ENCODE measurements at places on chromosomes 2 and 18. TPM values are rescaled to one million over a fixed set of nuclear protein-coding genes. Genes with fewer than 3 reads are reported as not detected.
A peak's percentile ranks its signal among the peaks of the same experiment; 100 is the strongest.

GRCh38 chr2:51624995-51625394, 593.1 kb upstream of the NRXN1 start:
- no peak for DNase-seq

The FTCDNL1 gene
- total RNA-seq = 0.85 TPM

The GCG gene
- total RNA-seq = not detected

DNA sequence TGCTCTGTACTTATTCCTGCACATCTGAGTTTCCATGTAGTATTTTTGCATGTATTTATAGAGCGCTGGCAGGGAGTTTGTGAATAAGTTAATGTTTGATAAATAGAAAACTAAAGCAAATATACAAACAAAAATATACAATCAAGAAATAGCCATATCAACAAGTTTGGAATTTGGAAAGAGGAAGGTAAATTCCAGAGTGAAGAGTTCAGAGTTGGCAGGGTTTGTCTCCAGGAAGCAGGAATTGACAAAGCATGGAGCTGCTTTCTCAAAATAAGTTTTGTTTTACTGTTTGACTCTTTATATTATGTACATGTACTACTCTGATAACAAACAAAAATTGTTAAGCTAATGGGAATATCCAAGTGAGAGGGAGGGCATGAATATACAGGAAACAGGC, 80.3 kb downstream of the SPOPL start:
- no peak for DNase-seq

GRCh38 chr2:193523662-193524061, 1328.9 kb upstream of the TMEFF2 start:
- DNase-seq = no peak

The NEU4 gene
- total RNA-seq = 0.21 TPM

The MROH2A gene
- total RNA-seq = 0.32 TPM

DNA sequence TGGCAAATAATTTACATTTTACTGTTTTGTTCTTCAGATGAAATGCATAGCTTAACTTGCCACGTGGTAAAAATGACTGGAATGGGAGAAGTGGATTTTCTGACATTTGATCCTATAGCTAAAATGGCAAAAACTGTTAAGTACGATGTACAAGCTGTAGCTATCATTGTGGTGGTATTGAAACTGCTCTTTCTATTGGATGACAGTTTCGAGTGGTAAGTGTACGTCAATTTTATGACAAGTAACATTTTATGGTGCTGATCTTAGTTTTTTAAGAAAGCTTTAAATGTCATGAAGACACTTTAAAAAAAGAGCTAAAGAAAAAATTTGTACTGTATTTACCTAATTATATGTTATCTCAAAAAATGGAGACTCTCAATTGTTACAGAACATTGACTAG, 40.8 kb upstream of the GRHL1 start:
- DNase-seq = no peak

The SULT1C4 gene
- 31.9 TPM for total RNA-seq

DNA sequence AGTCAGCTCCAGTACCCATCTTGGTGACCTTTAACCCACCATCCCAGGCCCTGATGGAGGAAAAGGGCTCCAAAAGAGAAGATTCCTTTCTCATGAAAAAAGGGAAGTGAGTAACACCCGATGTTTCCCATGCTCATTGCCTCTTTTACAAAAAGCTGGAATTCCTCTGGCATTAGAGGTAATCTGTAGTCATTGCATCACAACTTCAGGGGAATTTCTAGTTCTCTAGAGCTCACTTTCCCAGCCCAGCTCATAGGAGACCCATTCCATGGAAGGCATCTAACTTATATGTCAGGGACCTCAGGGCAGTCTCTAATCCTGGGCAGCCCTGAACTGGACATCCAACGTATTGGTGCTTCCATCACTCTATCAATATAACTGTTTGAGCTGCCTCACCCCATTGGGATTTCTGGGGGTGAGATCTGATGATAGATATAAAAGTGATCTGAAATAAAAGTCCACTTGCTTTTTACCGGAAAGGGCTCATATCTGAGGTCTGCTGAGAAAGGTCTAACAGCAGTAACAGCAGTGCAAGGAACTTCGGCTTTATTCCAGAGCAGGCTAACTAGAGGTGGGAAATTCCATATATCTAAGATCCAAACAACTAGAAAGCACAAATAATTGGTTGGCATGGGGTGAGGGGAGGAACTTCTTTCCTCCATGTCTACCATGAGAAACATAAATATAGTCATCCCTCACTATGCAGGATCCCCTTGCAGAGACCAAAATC, 106.1 kb downstream of the ETAA1 start:
- DNase-seq = no peak

DNA sequence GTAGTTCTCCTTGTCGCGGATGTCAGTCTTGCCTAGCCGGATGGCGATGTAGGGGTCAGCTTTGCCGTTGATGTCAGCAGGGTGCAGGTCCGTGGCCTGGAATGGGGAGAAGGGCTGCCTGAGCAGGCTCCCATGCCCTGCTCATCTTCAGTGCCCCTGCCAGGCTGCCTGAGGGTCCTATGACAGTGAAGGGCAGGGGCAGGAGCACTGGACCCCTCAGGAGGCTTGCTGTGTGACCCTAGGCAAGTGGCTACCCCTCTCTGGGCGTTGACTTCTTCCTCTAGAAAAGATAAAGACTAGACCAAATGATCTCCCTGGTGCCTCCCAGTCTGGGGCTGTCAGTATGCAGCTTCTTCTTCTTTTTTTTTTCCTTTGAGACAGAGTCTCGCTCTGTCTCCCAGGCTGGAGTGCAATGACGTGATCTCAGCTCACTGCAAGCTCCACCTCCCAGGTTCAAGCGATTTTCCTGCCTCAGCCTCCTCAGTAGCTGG, 11.9 kb downstream of the OTOF start:
- DNase-seq = no peak

The ANKRD53 gene
- total RNA-seq = 1.8 TPM

DNA sequence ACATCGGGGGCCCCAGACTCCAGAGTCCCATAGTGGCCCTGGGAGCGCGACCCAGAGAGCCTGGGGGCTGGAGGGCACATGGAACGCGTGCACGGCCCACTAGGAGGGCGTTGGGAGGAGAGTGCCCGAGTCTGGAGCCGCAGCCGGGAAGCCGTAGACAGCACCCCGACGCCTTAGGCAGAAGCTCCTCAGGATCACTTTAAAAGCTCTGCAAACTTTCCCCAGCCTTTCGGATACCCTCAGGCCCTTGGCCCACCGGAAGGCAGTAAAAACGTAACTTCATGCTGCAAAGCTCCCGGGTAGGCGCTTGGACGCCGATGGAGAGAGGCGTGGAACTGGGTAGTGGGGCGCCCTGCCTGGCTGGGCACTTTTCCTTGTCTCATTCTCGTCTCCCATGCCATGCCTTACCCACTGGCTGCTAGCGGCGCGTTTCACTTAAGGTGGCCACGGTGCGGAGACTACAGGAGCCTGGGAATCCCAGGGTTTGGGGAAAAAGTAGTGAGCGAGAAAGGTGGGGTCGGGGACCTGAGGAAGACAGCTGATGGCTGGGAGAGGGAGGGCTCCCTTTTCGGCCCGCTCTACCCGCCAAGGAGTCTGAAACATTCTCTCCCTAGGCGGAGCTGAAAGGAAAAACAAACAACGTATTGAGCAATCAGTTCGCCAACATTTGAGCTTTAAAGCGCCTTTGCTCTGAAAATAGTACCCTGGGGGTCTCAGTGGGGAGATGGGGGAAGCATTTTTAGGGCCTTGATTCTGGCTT, 141.8 kb downstream of the MEIS1 start:
- DNase-seq = no peak

GRCh38 chr2:3899536-3900155, 196.3 kb downstream of the DCDC2C start:
- DNase-seq = no peak

GRCh38 chr2:219430633-219431615, 3.7 kb upstream of the SPEG start:
- DNase-seq = no peak

DNA sequence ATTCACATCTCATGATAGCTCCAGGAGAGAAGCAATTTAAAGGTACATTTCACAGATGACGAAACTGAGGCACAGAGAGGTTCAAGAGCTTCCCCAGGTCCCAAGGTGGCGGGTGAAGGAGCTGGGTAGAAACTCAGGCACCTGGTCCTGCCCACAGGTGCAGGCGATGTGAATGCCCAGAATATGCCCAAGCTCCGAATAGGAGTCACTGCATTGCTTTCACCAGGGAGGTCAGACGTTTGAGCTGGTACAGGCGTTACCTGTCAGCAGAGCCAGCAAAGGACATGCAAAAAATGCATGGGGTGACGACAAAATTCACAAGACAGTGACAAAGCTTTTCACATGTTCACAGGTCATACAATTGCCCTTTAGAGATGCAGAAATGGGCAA, 247.9 kb downstream of the HDAC4 start:
- DNase-seq = no peak

The HRH4 gene
- total RNA-seq = 0.26 TPM

The TCF23 gene
- 0.85 TPM for total RNA-seq

The RAX gene
- not detected for total RNA-seq

GRCh38 chr18:63974991-63975390, 5.1 kb downstream of the SERPINB8 start:
- no peak for DNase-seq

DNA sequence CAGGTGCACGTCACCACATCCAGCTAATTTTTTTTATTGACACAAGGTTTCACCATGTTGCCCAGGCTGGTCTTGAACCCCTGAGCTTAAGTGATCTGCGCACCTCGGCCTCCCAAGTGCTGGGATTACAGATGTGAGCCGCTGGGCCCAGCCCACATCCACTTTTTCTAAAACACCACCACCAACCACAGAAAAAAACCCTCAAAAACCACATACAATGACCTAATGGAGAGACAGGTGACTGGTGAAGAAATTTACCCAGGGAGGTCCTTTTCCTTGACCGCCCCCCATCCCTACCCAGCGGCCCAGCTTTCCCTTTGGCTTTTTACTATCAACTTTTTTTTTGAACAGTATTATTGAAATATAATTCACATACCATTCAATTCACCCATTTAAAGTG, 47.9 kb downstream of the CACNB4 start:
- DNase-seq = no peak

The MYCN gene
- 3.3 TPM for total RNA-seq

DNA sequence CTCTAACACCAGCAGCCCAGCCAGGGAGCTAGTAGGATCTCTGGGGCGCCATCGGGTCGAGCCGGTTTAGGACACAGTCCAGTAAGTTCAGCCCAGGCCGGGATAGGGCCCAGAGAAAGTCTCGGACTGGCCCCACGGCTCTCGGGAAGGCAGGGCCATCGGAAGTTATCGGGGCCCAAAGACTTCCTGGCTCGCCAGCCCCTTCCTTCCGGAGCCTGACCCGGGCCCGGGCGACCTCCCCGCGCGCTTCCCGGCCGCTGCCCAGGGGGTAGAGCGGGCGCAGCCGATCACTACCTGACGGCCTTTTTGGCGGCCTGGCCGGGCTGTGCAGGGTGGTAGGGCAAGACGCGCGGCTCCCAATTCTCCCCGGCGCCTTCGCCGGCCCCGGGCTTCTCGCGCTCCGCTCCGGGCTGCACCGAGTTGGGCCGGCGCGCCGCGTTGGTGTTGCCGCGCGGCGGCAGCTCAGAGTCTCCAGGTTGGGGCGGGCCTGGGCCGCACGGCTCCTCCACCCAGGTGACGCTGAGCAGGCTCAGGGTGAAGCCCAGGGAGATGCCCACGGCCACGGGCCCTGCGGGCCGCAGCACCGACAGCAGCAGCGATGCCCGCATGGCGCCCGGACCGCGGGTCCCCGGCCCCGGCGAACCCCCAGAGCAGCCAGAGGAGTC, 546 bp downstream of the CHPF start:
- DNase-seq = no peak

DNA sequence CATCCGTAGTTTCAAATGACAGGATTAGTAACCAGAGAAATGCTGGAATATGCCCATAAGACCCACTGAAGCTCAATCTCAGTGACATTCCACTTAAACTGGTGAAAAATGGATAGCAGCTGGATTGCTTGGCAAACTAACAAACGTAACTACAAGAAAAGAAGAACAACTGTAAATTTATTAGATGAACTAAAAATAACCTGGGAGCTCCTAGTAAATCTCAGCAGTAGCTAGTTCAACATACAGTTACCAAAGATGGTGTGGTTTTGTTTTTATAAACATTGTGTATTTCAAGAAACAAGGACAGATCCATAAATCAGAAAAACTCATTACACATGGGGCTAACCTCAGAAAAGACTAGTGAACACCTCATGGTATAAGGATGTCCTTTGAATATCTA, 531.9 kb downstream of the XIRP2 start:
- peak; percentile 14 for DNase-seq

- DNase-seq = no peak
Observed at GRCh38 chr2:30287190-30287840, 56.0 kb downstream of the LBH start.

The TBC1D8 gene
- 19.0 TPM for total RNA-seq

DNA sequence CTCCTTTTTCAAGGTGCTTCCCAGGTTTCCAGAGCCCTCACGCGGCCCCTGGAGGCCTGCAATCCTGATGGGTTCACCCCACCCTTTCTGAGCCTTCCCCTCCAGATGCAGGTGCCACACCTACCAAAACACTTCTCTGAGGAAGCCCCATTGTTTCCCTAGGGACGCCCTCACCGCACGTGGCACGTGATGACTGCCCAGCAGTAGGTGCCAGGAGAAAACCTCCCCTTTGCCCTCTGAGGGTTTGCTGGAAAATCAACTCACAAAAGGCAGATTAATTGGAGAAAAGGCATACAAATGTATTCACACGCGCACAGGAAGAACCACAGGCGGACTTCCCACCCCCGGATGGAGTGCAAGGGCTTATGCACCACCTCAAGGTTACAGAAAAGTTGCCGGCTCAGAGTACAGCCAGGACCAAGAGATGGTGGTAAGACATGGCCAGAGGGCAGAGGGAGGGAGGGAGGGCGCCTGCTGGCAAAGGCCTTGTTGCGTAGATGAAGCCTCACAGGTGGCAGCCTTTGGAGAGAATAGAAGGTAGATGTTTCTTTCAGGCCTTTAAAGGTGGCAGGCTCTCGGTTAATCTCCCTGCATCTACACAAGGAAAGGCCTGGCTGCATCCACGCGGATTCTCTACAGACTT, 269.4 kb upstream of the RAB6C start:
- DNase-seq = no peak

DNA sequence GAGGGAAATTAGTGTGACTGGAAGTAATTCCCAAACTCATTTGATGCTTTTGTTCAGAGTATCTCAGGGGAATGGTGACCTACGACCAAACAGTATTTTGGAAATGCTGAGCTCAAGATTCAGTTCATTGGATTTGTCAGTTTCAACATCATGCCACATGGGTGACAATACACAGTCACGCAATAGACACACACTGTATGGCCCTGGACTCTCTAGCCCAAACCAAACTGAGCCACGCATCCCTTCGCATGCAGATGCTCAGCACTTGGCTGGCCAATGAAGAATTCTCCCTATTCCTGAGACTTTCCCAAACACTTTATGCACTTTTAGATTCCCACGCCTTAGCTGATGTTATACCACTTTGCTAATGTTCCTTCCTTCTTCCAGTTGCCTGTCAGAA, 10.0 kb downstream of the PDE1A start:
- DNase-seq = no peak

GRCh38 chr2:223041527-223042109, 10.4 kb upstream of the KCNE4 start:
- no peak for DNase-seq
